Astrocyte (in vitro differentiated cells and primary cell): ENCODE measurements at places on chromosomes 11 and 22. TPM values are rescaled to one million over a fixed set of nuclear protein-coding genes. Genes with fewer than 3 reads are reported as not detected.

- peak; percentile 88 for DNase-seq
Observed at GRCh38 chr22:21760640-21761039, 25.0 kb upstream of the YPEL1 start.

- peak; percentile 49 for DNase-seq
Observed at GRCh38 chr11:26780376-26781085, 58.7 kb upstream of the SLC5A12 start.

- no peak for DNase-seq
Observed at GRCh38 chr11:59616396-59616982, 915 bp upstream of the OSBP start.

- DNase-seq = no peak
Observed at GRCh38 chr11:33438301-33438700, 181.1 kb downstream of the HIPK3 start.

GRCh38 chr11:125304136-125304535 is 139.6 kb downstream of the PKNOX2 start:
- no peak for DNase-seq

SPDYC gene
- not detected in 2 replicates for total RNA-seq

OR52N4 gene
- total RNA-seq = not detected in 2 replicates

DNA sequence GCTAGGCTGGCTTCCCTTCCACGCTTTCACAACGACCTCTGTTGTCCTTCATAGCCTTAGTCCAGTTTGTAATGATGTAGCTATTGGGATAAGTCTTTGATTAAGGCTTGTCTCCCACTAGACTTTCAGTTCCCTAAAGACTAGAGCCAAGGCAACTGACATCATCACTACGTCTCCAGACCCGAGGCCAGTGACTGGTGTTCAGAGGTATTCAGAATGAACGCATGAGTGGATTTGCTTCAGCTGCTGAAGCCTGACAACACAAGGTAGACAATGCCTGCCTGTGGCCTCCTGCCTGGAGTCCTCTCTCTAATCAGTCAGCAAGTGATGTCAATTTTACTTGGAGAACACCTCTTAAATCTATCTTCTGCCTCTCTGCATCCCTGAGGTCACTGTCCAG is 13.6 kb downstream of the EFCAB6 start:
- peak; percentile 51 for DNase-seq

DNA sequence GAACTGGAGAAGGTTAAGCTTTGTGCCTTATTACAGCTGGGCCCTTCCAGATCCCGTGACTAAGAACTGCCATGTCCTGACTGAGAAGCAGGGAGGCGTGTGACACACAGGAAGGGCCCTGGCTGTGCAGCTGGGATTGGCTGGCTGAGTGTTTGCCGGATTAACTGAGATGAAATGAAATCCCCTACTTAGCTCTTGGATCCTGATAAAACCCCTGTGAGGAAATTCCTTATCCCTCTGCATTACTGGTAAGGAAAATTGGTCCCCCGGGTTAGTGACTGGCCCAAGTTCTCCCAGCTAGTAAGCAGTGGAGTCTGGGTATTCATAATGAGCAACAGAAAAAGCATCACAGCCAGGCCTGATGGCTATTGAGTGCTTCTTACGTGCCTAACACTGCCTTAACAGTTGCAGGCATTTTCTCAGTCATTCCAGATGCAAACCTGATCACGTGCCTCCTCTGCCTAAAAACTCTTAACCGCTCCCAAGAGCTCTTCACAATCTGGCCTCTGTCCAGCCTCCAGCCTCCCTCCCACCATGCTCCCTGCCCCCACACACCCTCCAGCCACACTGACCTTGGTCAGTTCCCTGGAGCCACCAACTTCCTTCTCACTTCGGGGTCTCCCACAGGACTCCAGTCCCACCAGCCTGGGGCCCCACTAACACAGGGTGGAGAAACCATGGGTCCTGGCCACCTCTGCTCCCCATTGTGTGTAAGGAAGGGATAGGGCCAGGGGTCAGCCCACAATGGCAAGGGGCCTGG is 37.8 kb downstream of the ARRB1 start:
- DNase-seq = peak; percentile 42

GRCh38 chr11:19243143-19243542 is 2.4 kb upstream of the E2F8 start:
- no peak for DNase-seq

DNA sequence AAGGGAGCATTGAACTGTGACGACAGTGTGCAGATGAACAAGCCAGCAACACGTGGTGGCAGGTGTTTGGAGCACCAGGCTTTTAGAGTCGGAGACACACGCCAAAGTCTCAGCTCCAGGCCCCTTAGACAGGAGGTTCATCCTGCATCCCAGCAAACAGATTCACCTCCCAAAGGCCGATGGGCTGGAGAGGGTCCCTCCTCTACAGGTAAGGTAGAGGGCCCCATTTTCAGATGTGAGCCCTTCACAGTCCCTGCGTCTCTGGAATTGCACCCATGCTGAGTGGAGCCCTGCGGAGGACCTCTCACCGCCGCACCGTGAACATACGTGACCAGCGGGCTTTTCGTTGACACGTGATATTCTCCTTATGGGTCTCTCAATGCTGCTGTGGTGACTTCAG is 109.0 kb upstream of the B3GAT1 start:
- no peak for DNase-seq

GRCh38 chr22:36563444-36563843 is 34.5 kb upstream of the EIF3D start:
- no peak for DNase-seq

DNA sequence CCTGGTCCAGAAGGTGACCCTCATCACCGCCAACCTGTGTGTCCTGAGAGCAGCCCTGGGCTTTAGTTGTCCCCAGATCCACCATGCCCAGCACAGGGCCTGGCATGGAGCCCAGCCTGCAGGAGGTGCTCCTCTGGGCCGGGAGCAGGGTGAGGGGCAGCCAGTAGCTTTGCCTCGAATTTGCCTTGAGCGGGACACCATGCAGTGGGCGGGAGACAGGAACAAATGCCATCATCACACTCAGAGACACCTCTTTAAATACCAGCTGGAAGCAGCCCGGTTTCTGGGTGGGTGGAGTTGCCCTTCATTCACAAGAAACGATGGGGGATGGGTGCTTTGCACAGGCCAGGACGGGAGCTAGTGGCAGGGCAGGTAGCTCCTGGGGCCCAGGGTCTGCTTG is 19.3 kb downstream of the FLRT1 start:
- DNase-seq = no peak

- no peak for DNase-seq
Observed at GRCh38 chr11:2954263-2954662, 25.0 kb upstream of the PHLDA2 start.

SPTBN2 gene
- 18.2 and 22.7 TPM in 2 replicates for total RNA-seq

- DNase-seq = peak; percentile 48
Observed at GRCh38 chr11:36475192-36475591, 34.9 kb downstream of the TRAF6 start.
